IMR-90 (cell line): ENCODE measurements at places on chromosomes 16 and 17.
A peak's percentile ranks its signal among the peaks of the same experiment; 100 is the strongest.

GRCh38 chr17:42067371-42068091 lies 17.1 kb upstream of the C17orf113 start:
- peak; percentile 23 for DNase-seq

- DNase-seq, result no peak
These were observed 1337.5 kb upstream of the CDH8 start for GRCh38 chr16:63373744-63374143.

- peak; percentile 87 for DNase-seq
These were observed 198.8 kb upstream of the CACNG5 start for GRCh38 chr17:66636111-66636510.

DNA sequence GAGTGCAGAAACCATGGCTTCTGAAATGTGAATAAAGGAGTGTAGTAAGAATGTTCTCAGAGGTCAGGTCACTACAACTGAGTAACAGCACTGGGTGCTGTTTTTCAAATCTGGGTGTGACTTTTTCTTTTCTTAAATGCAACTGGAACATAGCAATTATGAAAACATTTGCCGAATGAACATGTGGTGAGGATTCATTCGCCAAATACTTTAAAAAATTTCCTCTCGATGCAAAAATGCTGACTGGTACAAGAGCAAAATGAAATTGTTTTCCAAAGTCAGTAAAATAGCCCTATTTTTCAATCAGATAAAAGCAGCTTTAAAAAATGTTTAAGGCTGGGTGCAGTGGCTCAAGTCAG lies 18.6 kb downstream of the ZDHHC7 start:
- DNase-seq, result no peak

DNA sequence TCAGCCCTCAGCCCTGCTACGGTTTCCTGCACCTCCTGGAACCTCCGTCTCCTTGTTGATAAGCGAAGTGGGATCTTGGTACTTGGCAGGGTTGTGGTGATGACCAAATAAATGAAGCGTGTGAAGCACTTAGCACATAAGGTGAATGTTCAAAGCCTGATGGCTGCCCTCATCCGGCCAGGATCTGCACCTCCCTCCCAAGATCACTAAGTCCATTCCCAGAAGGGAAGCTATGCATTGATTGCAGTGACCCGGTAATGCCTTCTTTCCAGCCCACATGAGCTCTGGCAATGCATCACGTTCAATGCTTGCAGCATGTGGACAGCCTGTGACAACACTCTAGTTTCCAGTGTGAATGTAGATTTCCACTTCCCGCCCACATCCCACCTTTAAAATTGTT lies 24.9 kb upstream of the RHOT1 start:
- DNase-seq, result no peak

DNA sequence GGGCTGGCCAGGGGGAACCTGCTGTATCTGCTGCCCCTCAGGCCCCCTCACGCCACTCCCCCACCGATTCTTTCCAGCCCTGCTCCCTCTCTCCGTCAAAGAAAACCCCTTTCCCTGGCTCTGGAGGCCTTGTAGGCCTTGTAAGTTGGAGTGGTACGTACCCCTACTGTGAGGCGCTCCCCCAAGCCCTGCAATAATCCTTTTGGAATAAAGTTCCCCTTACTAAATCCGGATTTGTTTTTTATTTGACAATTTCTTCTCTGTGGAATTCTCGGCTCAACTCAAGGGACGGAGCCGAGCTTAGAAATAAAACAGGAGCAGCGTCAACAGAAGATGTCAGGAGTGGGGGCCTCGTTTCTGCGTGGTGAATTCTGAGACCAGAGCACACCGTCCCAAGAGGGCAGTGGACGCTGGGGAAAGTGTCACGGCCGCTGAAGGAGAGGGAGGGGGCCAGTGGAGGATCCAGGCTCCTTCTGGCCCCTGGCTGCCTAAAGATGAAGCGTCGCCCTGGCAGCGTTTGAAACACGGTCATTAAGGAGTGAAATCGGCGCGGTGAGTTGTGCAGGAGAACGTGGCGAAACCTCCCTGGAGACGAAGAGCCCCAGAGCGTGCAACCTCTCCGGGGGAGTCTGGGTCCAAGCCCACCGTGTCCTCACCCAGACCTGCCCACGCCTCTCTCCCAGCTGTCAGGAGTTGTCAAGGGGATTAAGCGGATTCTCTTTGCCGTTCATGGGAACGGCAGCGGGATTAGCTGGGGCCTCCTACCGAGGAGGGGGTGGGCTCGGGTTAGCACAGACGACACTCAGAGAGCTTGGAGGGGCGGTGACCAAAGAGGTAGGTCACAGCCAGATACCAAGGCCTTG lies 47.0 kb downstream of the SLC7A5 start:
- DNase-seq, result no peak

GRCh38 chr17:80246726-80247125 lies 13.9 kb upstream of the RNF213 start:
- no peak for DNase-seq

- no peak for DNase-seq
These were observed 634 bp downstream of the SLC2A4 start for GRCh38 chr17:7281953-7282751.

- no peak for DNase-seq
These were observed at the start of gene ALDH3A1 for GRCh38 chr17:19747829-19748806. ALDH3A1 (minus strand) TSS chr17:19748298; CDS start chr17:19745129, 3,169 bp downstream.

GRCh38 chr16:85246473-85246872 lies 134.2 kb upstream of the CIBAR2 start:
- DNase-seq, result no peak

DNA sequence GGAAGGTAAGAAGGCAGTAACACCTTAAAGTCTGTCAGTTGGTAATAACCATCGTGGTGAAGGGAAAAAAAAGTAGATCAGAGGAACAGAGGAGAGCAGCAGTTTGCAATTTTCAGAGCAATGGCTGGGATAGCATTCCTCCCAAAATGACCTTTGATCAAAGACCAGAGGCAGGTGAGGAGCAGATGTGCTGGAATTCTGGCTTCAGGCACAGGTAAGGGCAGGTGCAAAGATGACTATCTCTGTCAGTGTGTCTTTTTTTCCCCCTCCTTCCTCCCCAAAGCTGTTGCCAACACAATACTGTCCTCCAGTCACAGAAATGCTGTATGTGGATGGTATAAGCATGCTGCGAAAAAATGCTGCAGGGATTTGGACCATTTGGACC lies 166.7 kb downstream of the XYLT1 start:
- no peak for DNase-seq

DNA sequence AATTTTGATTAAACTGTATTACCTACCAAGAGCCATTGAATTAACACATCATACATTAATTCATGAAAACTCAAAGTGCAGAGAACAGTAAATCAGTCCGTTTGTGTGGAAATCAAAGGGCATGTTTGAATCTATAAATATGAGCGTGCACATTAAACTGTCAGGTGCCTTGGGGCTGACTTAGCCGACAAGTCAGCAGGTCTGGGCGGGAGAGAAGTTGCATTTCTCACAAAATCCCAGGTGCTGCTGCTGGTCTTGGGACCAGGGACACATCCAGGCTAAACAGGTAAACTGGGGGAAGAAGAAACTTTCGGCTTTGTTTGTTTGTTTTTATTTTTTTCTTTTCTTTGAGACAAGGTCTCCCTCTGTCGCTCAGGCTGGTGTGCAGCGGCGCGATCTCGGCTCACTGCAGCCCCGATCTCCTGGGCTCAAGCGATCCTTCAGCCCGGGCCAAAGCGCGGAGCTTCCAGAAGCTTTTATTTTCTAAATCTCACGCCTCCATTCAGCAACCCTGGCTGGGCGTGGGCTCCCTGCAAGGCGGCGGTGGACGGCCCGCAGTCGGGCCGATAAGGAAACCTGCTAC lies 213.9 kb downstream of the MRTFB start:
- DNase-seq, result no peak

DNA sequence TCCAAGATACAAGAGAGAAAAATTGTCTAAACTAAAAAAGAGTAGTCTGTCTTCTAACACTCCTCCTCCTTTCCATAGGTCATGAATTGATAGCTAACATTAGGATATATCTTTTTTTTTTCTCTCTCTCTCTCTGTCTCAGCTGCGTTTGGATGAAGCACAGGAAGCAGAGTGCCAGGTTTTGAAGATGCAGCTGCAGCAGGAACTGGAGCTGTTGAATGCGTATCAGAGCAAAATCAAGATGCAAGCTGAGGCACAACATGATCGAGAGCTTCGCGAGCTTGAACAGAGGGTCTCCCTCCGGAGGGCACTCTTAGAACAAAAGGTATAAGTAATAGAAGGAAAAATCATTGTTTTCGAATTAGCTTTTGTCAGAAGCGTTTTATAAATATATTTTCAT lies 32.9 kb downstream of the ABHD15 start:
- DNase-seq, result no peak

DNA sequence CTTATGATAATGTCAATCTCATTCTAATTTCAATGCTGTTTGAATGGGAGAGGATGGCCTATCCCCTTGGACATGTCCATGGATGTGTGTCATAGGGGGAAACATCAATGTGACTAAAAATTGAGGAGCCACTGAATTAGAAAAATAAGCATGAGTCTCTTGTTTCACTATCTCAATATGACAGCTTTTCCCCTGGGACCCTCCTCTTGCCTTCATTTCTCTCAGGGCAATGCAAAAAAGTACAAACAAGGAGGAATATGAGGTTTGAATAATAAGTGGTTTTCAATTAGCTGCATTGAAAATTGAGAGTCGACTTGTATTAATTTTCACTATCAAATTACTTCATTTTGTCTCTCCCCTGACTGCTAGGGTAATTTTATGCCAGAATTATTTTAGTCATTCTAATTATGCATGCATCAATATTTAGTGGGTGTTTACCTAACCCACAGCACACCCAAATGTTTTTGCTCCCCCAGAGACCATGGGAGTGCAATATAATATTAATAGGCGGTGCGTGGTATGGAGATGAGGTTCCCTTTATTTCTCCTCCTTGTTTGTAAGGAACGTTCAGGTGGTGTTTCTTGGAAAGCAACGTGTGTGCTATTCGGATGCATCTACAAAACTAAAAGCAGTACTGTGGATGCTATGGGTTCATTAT lies 6.8 kb upstream of the SDR42E1 start:
- no peak for DNase-seq

DNA sequence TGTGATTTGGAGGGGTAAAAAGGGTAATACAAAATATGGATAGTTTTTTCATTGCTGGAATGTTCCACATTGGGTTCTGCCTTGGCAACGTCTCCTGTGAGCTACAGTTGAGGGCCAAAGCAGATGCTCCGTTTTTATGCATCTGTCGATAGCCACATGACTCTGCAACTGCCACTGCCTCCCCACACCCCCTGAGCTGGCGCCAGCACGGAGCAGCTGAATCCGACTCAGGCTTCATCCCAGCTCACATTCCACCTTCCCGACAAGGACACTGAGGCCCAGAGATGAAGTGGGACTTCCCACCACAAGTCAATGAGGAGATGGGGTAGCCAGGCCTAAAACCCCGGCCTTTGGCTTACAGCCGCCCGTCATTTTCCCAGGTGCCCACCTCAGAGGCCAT lies 334.1 kb downstream of the CDH13 start:
- no peak for DNase-seq

DNA sequence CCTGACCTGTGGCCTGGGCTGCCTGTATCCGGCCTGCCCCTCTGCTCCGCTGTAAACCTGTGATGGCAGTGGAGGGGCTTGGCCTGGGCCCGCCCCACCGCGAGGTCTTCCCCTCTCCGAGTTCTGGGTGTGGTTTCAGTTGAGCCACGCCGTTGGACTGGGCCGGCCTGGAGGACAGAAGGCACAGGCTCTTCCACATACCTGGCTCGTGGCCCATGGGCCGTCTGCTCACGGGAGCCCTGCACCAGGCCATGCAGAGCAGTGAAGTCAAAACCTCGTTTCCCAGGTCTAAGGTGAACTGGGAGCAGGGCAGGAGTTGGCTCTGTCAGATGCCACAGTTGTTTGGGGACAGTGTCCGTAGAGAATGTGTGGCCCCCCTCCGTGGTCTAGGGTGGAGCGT lies 5.6 kb upstream of the RNPS1 start:
- DNase-seq, result no peak

DNA sequence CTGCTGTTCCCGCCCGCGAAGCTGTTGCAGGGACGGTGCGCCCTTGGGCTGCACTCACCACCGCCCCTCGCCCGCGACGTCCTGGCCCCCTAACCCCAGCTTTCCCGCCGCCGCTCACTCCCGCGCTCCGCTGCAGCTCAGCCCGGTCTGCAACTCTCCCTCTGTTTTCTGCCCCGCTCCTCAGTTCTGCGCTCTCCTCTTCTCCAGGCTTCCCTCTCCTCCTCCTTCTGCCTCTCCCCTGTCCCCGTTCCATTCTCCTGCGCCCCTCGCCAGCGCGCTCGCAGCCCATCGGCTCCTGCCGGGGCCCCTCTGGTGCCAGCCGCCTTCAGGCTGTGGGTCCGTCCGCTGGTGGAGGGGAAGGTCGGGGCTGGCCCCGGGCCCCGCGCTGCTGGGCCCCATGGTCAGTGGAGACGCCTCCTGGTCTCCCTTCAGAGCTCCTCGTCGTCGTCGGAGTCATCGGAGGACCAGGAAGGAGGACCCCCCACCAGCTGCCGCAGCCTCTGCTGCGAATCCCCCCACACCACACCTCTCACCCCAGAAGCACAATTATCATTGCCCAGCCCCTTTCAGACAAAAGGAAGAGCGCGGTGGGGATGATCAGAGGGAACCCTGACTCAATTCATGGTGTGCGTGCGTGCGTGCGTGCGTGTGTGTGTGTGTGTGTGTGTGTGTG lies 223.2 kb upstream of the FOXF1 start:
- no peak for DNase-seq

DNA sequence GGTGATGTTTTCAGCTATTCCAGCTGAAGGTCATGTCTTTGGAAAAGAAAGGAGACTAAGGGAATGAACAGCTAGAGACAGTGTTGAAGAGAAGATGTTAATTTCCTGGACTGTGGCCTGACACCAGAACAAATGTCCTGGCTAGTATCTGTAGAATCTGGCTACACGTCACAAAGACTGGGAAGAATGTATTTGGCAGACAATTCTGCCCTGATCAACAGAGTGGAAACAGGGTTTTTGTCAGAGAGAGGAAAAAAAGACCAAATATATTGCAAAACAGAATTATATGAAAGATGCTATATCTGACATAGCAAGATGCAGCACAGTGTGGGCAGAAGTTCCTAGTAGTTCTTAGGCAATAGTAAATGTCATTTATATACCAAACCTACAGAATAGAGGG lies 17.0 kb upstream of the ANKFN1 start:
- no peak for DNase-seq

DNA sequence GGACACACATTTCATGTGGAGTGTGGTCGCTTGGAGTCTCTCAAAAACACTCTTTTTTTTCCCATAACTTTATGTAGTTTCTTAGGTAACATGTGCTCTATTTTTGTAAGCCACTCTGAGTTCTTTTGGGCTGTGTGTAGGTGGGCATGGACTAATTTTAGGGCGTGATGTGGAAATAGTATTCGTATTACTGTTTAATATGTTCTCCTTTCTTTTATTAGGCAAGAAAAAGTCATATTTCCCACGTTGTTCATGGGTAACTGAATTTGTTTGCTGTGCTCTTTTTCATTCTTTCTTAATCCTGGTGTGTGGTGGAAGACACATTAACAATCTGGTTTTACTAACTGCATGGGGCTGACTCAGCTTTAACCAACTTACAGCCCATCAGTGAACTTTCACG lies 27.4 kb downstream of the NDEL1 start:
- DNase-seq, result peak; percentile 13

GRCh38 chr17:66415366-66416206 lies 113.2 kb downstream of the PRKCA start:
- DNase-seq, result no peak
